RWPE2 (cell line): ENCODE measurements at places on chromosomes 12 and 14.

DNA sequence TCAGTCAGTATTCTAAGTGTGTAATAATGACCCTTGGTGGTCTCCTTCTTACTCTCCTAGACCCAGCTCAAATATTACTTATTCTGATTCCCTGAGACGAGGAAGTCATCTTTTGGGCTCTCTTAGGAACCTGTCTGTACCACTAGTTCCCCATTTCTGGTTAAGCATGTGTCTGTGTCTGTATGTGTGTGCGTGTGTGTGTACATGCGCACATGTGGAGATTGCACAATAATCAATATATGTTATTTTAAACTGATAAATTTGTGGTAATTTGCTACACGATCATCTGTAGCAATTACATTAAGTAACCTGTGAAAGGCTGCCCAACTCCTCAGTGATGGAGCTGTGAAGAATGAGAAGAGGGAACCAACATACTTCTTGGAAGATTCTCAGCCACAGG, 132.2 kb downstream of the ASCL4 start:
- no peak for DNase-seq

DNA sequence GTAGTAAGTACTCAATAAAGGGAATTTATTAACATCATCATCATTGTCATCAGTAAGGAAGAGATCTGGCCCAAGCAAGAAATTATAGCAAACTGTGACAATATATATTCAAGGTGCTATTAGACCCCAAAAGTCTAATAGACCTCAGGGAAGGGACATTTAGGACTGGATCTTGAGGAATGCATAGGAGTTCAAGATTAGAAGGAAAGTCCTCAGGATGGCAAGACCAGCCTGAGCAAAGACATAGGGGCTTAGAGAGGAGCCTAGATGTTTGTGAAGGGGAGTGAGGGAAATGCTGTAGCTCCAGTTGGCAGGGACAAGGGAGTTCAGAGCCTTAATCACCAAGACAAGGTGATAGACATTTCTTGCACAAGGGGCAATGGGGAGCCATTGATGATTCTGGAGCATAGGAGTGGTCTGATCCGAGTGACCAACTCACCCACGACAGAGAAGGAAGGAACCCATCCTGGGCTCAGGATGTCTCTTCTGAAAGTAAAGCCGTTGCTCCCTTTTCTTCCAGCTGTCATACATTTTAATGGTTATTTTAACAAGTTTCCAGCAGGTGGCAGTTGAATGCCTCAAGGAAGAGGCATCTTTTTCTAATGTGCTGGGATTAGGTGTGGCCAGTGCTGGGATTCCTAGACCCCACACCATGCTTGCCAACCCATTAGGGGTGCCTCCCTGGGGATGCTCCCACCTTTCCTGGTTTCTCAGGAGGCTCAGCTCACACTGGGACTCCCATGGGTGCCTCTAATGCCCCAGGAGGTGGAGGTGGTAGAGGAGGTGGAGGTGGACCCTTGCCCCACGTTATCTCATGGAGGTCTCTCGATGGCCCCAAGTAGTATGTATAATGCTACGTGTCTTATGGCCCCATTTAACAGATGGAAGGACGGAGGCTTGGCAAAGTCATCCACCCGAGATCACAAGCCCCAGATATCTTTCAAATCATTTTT, 37.8 kb downstream of the PHETA1 start:
- no peak for DNase-seq

DNA sequence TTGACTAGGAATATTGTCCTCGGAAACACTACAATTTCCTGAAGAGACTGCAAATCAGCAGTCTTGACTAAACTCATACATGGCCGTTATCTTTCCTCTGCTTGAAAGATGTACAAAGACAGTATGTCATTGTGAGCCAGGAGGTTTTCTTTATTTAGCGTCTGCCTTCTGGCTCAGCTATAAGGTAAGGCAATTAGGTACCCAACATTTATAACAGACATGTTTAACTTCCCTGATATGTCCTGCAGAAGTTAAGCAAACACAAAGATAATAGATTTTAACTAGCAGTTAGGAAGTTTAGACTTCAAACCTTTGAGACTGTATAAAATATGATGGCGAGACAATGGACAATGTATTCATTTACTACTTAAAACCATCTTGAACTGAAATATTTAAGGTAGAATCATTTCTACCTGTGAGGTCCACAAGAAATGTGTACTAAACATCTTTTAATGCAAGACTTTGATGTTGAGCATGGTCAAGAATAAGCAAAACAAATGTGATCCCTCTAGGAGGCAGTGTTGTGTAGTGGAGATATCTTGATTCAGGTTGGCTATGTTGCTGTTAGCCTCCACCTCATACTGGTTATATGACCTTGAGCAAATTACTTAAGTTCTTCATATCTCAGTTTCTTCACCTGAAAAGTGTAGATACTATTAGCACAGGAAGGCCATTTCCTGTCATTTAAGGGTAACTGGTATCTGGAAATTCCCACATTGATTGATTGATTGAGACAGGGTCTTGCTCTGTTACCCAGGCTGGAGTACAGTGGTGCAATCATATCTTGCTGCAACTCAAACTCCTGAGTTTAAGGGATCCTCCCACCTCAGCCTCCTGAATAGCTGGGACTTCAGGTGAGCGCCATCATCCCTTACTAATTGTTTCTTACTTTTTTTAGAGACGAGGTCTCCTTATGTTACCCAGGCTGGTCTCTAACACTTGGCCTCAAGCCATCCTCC, 96.3 kb upstream of the EEA1 start:
- no peak for DNase-seq

DNA sequence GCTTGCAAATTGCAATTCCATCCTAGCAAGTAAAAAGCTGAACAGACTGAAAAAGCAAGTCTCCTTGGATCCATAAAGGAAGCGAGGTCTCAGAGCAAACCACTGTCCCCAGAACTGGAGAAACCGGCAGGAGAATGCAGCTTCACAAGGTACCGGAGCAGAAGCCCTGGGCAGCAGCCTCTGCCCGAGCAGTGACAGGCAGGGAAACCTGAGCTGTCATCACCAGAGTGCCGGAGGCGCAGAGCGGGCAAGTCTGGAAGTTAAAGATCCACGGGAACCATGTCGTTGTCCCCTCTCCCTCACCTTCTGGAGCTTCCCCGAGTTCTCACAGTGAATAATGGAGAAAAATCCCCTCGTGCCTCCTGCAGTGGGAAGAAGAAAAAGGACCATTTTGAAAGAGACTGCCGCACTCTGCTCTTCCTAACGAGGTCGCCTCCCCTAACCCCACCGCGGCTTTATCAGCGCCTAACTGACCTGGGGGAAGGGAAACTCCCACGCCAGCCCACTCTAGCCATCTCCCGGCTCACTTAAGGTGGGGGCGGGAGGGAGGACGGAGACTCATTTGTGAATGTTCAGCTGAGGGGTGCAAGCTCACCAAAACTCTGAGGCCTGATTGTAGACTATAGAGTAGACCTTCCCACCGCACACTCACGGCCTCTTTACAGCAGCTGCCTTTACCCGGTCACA, 27.8 kb downstream of the FBXL14 start:
- DNase-seq: no peak

GRCh38 chr12:15532364-15532977, 210.2 kb downstream of the PTPRO start:
- DNase-seq: no peak

- DNase-seq: no peak
These were observed 12.5 kb downstream of the RPS6KL1 start for GRCh38 chr14:74910556-74910955.

DNA sequence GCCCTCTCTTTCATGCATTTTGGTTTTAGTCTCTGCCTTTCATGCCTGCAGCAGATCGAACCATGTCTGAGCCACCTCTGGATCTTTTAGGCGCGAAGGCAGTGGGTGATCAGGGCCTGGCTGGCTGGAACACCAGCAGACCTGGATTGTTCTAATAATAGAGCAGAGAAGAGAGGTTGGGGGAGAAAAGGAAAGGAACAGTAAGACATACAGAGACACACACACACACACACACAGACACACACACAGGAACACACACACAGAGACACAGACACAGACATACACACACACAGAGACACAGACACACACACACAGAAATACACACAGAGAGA, 38.2 kb downstream of the SERPINA3 start:
- DNase-seq: no peak

DNA sequence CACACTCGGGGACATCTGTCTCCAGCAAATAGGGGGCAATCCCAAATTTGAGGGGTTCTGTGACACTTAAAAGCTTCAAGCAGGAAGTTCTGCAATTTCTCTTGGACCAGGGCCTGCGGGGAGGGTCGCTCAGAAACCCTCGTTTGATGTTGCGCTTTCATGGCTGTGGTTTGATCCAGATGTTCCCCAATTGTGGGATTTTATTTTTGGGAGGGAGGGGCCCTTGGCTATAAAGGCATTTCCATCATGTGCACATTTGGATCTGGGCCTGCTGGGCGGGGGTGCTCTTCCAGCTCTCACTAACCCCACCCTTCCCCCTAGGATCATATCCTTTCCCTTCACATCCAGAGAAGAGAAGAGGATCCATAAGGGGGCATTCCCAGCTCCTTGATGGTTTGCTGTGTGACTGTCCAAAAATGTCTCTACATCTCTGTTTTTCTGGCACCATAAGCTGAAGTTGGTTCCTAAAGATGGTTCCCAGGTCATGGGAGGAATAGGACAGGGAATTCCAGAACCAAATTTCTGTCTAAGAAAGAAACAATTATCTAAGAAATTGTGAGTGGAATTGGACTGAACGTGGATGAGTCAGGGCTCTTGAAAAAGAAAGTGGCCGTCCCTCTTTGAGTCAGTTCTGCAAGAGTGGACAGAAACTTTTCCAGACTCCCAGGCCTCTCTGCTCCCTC, 47.2 kb downstream of the SMUG1 start:
- no peak for DNase-seq

- no peak for DNase-seq
These were observed 8.1 kb downstream of the GLT1D1 start for GRCh38 chr12:128861226-128862016.

DNA sequence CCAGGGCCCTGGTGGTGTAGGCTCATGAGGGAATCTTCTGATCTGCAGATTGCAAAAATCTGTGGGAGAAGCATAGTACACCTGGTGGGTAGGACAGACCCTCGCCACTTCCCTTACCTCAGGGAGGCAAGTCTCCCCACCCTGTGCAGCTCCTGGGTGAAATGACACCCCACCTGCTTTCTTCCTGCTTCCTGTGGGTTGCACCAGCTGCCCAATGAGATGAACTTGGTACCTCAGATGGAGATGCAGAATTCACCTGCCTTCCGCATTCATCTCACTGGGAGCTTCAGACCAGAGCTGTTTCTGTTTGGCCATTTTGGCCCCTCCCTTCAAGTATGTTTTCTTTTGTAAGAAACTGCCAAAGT, 4.7 kb downstream of the CLEC2D start:
- no peak for DNase-seq

- no peak for DNase-seq
These were observed 213.7 kb upstream of the NPAS3 start for GRCh38 chr14:32724867-32725471.

- no peak for DNase-seq
These were observed 126.7 kb downstream of the ESRRB start for GRCh38 chr14:76502638-76503037.

- DNase-seq: no peak
These were observed 89.9 kb downstream of the OTOGL start for GRCh38 chr12:80189241-80189640.

GRCh38 chr12:122848471-122849351, 13.5 kb downstream of the HIP1R start:
- peak; percentile 52 for DNase-seq

- DNase-seq: no peak
These were observed 25.5 kb upstream of the FBXO34 start for GRCh38 chr14:55245657-55246268.

- DNase-seq: no peak
These were observed 183.0 kb downstream of the MED13L start for GRCh38 chr12:116094475-116094874.
